ENCODE measurements at places on chromosomes 12 and 14. TPM values are rescaled to one million over a fixed set of nuclear protein-coding genes. Genes with fewer than 3 reads are reported as not detected.

GRCh38 chr14:98993818-98994217, 278.2 kb downstream of the BCL11B start:
- no peaks in the 10 kb centered on the region for H3K27me3 ChIP-seq
- H3K4me1 ChIP-seq: no peaks in the 10 kb centered on the region
- no peak for DNase-seq
- no peak overlapping the region for H3K27ac ChIP-seq
- no peak overlapping the region for H3K4me3 ChIP-seq

- H3K4me1 ChIP-seq: peaks cover 25% of the 10 kb centered on the region
- DNase-seq: peak; percentile 41
- H3K27me3 ChIP-seq: no peaks in the 10 kb centered on the region
- peaks cover 7% of the 10 kb centered on the region for H3K36me3 ChIP-seq
These were observed 457 bp downstream of the SOCS2 start for GRCh38 chr12:93572712-93573551.

DNA sequence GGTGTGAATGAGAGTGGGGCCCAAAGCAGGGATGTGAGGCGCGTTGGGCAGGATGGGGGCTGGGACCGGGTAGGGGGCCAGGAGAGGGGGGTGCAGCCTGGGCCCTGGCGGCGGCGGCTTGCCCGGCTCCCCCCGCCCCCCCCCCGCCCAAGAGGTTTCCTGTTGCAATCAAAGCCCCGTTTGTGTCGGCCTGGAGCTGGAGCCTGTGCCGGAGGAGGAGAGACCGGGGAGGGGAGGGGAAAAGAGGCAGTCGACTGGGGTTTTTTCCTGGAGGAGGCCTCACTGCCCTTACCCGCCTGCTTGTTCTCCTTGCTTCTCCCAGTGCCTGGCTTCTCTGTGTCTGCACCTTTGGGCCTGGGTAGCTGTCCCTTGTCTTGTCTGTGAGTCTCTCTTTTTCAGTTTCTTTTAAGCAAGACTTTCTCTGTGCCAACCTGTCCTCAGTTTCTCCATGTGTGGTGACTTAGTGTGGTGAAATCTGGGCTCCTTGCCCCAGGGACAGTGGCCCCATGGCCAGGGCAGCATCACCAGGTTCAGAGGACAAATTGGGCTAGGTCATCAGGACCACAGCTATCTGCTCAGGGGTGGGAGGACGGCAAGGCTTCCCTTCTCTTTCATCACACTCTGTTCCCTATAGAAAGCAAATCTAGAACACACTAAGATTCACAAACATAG, 8.5 kb downstream of the RARG start:
- no peak for DNase-seq
- no peaks in the 10 kb centered on the region for H3K27me3 ChIP-seq
- H3K4me3 ChIP-seq: no peak overlapping the region
- no peaks in the 10 kb centered on the region for H3K36me3 ChIP-seq

DNA sequence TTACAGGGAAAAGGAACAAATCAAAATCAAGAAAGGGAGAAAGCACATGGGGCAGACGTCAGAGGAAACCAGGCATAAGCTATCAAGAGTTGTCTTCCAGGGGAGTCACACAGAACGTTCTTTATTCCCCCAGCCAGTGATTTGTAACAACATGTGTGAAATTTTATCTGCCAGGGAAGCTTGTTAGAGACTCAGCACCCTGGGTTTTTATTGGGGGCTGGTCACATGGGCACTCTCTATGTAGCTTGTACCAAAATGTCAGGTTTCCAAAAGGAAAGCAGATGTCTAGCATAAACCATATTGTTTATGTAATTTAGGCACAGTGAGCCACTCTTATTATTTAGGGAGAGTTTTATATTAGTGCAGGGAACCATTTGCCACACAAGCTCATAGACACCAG, 440.4 kb upstream of the DCN start:
- no peaks in the 10 kb centered on the region for H3K27me3 ChIP-seq
- DNase-seq: no peak
- H3K4me3 ChIP-seq: no peak overlapping the region
- no peaks in the 10 kb centered on the region for H3K4me1 ChIP-seq
- H3K27ac ChIP-seq: no peak overlapping the region
- H3K36me3 ChIP-seq: no peaks in the 10 kb centered on the region

DNA sequence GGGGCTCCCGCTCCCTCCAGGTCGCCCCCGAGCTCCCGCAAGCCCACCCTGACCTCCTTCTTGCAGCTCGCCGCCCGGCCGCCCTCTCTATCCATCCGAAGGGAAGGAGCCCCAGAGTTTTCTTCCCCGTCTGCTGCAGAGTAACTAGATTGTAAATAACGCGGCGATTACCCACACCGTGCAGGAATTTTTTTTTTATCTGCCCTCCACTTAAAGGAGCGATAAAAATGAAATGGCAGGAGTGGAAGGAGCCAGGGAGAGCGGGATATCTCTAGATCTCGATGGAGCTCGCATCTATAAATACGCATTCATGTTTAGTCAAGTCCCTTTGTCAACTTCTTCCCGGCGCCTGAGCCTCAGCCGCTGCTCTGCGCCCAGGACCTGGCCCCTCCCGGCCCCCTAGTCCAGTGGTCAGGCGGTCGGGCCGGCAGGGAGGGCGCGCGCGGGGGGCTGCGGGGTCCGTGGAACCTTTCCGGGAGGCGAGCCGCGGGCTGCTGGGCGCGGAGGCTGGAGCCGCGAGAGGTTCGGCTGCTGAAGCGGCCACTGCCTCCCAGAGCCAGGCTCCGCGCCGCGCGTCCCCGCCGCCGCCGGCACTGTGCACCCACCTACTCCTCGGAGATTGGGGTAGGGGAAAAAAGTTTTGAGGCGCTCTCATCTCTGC, 386.0 kb downstream of the BCAT1 start:
- peak overlapping the region; percentile 78 for H3K27ac ChIP-seq
- H3K4me3 ChIP-seq: peak overlapping the region; percentile 60
- H3K4me1 ChIP-seq: peaks cover 5% of the 10 kb centered on the region
- H3K27me3 ChIP-seq: peaks cover 55% of the 10 kb centered on the region
- H3K36me3 ChIP-seq: no peaks in the 10 kb centered on the region

RBM25 gene
- total RNA-seq: 53.1 TPM

MAGOHB gene
- total RNA-seq: not detected

COL2A1 gene
- 4.2 TPM for total RNA-seq

GRCh38 chr12:5200278-5201087, 156.8 kb downstream of the KCNA5 start:
- no peak overlapping the region for H3K4me3 ChIP-seq
- no peaks in the 10 kb centered on the region for H3K27me3 ChIP-seq

- H3K36me3 ChIP-seq: no peaks in the 10 kb centered on the region
- no peak overlapping the region for H3K4me3 ChIP-seq
- H3K4me1 ChIP-seq: no peaks in the 10 kb centered on the region
- peaks cover 6% of the 10 kb centered on the region for H3K27me3 ChIP-seq
These were observed 10.8 kb downstream of the KCNK10 start for GRCh38 chr14:88312257-88312656.

DNA sequence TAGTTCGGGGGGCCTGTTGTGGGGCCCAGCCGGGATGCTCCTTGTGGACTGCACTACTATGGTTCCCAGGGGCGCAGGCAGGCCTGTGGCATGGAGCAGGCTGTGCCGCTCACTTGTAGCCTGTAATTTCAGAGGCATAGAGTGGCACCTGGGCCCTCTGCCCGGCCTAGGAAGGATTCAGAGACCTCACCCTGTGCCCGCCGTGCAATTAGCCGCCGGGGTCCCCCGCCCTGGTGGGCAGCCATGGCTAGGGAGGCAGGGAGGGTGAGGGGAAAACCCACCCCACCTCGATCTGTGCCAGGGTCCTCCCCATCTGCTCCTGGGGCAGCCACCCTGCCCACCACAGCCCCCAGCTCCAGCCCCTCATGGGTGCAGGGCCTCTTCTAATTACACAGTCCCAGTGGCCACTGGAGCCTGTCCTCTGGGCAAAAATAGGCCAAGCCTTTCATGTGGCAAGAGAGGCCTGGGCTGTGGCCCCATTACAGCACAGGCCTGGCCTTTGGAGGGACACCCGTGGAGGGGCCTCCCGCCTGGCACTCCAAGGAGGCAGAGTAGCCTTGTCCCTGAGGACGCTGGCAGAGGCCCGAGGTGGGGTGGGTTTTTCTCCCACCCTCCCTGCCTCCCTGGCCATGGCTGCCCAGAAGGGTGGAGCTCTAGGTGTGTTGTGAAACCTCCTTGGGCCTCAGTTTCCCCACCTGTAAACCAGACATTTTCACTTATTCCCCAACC, 5.3 kb upstream of the TMEM119 start:
- no peak overlapping the region for H3K4me3 ChIP-seq
- no peaks in the 10 kb centered on the region for H3K27me3 ChIP-seq
- no peak for DNase-seq
- H3K27ac ChIP-seq: no peak overlapping the region

GRCh38 chr14:70658899-70659298, 17.2 kb downstream of the TTC9 start:
- no peak overlapping the region for H3K27ac ChIP-seq
- H3K4me1 ChIP-seq: no peaks in the 10 kb centered on the region
- no peaks in the 10 kb centered on the region for H3K36me3 ChIP-seq
- no peaks in the 10 kb centered on the region for H3K27me3 ChIP-seq
- H3K4me3 ChIP-seq: no peak overlapping the region

- peak overlapping the region; percentile 91 for H3K27ac ChIP-seq
- peaks cover 22% of the 10 kb centered on the region for H3K36me3 ChIP-seq
- H3K27me3 ChIP-seq: no peaks in the 10 kb centered on the region
- peak overlapping the region; percentile 75 for H3K4me3 ChIP-seq
- H3K4me1 ChIP-seq: peaks cover 47% of the 10 kb centered on the region
- no peak for DNase-seq
These were observed 5.1 kb downstream of the KMT5A start for GRCh38 chr12:123388951-123389559.

GRCh38 chr12:99959549-99960170, 25.1 kb downstream of the ANKS1B start:
- H3K4me1 ChIP-seq: no peaks in the 10 kb centered on the region
- DNase-seq: no peak
- H3K27me3 ChIP-seq: no peaks in the 10 kb centered on the region
- no peaks in the 10 kb centered on the region for H3K36me3 ChIP-seq
- no peak overlapping the region for H3K27ac ChIP-seq

- H3K36me3 ChIP-seq: no peaks in the 10 kb centered on the region
- H3K27ac ChIP-seq: no peak overlapping the region
- H3K27me3 ChIP-seq: peaks cover 74% of the 10 kb centered on the region
- no peak for DNase-seq
- no peak overlapping the region for H3K4me3 ChIP-seq
These were observed 17.5 kb upstream of the GPATCH2L start for GRCh38 chr14:76134231-76134630.

- H3K27ac ChIP-seq: peak overlapping the region; percentile 25
- H3K4me3 ChIP-seq: no peak overlapping the region
- H3K4me1 ChIP-seq: peaks cover 9% of the 10 kb centered on the region
- DNase-seq: no peak
These were observed 22.6 kb downstream of the BCL11B start for GRCh38 chr14:99249389-99249788.

DNA sequence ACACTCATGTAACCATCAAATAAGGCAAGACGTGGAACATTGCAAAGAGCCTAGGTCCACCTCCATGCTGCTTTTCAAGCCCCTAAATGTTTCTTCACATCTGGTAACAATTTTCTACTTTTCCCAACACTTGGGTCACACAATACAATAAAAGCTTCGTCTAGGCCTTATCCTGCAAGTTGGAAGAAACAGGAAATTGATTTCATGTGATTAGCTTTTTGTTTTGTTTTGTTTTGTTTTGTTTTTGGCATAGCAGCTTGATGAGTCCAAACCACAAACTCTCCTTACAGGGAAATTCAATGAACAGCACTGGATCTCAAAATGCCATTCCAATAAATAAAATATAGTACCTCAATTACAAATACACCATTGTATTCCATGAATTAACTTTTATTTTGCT, 19.3 kb downstream of the TAS2R50 start:
- no peaks in the 10 kb centered on the region for H3K4me1 ChIP-seq
- no peaks in the 10 kb centered on the region for H3K27me3 ChIP-seq
- H3K27ac ChIP-seq: no peak overlapping the region
- no peaks in the 10 kb centered on the region for H3K36me3 ChIP-seq

RBP5 gene
- not detected for total RNA-seq

- no peak overlapping the region for H3K4me3 ChIP-seq
- H3K36me3 ChIP-seq: peaks cover 36% of the 10 kb centered on the region
- H3K27ac ChIP-seq: no peak overlapping the region
- no peaks in the 10 kb centered on the region for H3K4me1 ChIP-seq
- DNase-seq: no peak
These were observed 8.5 kb upstream of the AK7 start for GRCh38 chr14:96383445-96383844.

- H3K4me3 ChIP-seq: no peak overlapping the region
- H3K36me3 ChIP-seq: no peaks in the 10 kb centered on the region
- H3K27ac ChIP-seq: no peak overlapping the region
These were observed 29.3 kb upstream of the EAPP start for GRCh38 chr14:34568803-34569202.

ACSS3 gene
- 9.2 TPM for total RNA-seq

GRCh38 chr12:9741726-9742125, 8.8 kb upstream of the CLECL1 start:
- DNase-seq: peak; percentile 67
- no peaks in the 10 kb centered on the region for H3K36me3 ChIP-seq
- peak overlapping the region; percentile 48 for H3K27ac ChIP-seq
- no peaks in the 10 kb centered on the region for H3K4me1 ChIP-seq
- H3K27me3 ChIP-seq: no peaks in the 10 kb centered on the region

GRCh38 chr12:32836710-32837109, 59.9 kb downstream of the PKP2 start:
- H3K4me1 ChIP-seq: no peaks in the 10 kb centered on the region
- no peaks in the 10 kb centered on the region for H3K36me3 ChIP-seq
- H3K4me3 ChIP-seq: no peak overlapping the region
- no peak for DNase-seq

TAS2R9 gene
- total RNA-seq: not detected

GRCh38 chr12:124321556-124322270, 26.8 kb downstream of the RFLNA start:
- H3K36me3 ChIP-seq: no peaks in the 10 kb centered on the region
- H3K27ac ChIP-seq: no peak overlapping the region
- H3K4me1 ChIP-seq: peaks cover under 1% of the 10 kb centered on the region
- DNase-seq: no peak
- no peak overlapping the region for H3K4me3 ChIP-seq

YEATS4 gene
- total RNA-seq: 10.5 TPM
